Stimulated activated CD4-positive, alpha-beta T cell treated with anti-CD3 and anti-CD28 coated beads, Interleukin-2, amount 100 ng/mL, for 24 hours (primary cell): ENCODE measurements at places on chromosomes 13 and 19.

- DNase-seq: no peak
Measured at GRCh38 chr13:97302611-97303010, 80.5 kb downstream of the MBNL2 start.

DNA sequence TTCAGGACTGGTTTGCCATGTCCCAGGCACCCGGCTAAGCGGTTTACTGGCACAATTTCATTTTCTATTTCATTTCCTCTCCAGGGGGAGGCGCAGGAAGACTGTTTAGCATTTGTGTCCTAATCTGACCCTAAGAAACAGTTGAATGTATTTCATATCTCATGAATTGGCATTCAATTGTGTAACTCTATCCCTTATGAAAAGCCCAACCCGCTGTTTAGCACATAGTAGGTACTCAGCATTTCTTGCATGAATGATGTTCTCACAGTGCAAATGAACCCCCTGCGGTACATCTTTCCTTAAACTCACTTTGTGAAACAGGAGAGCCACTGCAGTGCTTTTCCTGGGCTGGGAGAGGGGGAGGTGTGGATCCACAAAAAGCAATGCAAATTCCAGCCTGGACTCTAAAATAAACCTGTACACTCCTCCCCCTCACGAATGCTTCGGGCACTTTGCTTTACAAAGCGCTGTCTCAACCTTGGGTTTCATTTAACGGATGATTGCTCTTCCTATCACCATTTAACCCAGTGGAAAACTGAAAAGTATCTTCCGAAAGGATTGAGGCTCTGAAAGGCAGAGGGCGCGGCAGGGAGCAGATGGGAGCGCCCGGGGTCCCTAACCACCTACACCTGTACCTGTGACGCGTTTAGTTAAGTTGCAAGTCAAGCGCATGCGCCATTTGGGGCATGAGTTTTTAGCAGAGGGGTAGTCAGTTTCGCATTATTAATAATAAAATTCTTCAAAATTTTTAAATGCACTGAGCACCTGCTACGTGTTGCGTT lies 1.2 kb upstream of the EEF2 start:
- DNase-seq: peak; percentile 63

- DNase-seq: no peak
Measured at GRCh38 chr13:34939771-34940170, 2.3 kb upstream of the NBEA start.

GRCh38 chr13:85236413-85236812 lies 562.8 kb downstream of the SLITRK6 start:
- DNase-seq: no peak

DNA sequence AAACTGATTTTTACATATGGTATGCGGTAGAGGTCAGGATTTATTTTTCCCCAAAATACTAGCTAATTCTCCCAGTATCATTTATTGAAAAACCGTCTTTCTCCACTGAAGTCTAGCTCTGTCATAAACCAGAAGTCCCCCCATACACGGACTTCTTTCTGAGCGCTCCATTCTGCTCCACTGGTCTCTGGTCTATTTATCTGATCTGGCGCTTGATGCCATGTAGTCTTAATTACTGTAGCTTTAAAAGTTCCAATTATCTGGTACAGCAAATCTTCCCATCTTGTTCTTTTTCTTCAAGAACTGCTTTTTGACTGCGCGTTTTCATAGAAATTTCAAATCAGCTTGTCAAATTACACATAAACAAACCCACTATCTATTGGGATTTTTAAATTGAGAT lies 13.7 kb downstream of the DCUN1D2 start:
- no peak for DNase-seq

- DNase-seq: no peak
Measured at GRCh38 chr19:42351079-42351735, 25.8 kb downstream of the MEGF8 start.

DNA sequence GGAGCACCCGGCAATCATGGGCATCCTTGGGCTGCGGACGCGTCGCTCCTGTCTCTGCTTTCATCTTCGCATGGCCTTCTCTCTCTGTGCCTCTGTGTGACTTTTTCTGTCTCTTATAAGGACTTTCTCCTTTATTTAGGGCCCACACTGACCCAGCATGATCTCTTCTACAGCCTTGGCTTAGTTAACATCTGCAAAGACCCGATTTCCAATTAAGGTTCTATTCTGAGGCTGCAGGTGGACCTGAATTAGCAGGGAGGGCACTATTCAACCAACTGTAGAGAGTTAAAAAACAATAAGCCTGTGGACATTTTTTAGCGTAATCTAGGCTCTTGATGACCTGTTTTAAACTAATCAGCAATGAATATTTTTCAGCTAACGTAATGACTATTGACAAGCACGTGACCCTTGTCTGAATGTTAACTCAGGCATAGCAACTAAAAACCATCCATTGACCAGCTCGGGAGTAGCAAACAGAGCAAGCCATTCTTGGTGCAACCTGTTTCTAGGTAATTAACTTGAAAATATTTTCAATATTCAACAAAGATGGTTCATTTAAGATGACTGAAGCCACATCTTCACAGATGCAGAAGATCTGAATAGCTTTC lies 15.2 kb downstream of the F10 start:
- DNase-seq: no peak

DNA sequence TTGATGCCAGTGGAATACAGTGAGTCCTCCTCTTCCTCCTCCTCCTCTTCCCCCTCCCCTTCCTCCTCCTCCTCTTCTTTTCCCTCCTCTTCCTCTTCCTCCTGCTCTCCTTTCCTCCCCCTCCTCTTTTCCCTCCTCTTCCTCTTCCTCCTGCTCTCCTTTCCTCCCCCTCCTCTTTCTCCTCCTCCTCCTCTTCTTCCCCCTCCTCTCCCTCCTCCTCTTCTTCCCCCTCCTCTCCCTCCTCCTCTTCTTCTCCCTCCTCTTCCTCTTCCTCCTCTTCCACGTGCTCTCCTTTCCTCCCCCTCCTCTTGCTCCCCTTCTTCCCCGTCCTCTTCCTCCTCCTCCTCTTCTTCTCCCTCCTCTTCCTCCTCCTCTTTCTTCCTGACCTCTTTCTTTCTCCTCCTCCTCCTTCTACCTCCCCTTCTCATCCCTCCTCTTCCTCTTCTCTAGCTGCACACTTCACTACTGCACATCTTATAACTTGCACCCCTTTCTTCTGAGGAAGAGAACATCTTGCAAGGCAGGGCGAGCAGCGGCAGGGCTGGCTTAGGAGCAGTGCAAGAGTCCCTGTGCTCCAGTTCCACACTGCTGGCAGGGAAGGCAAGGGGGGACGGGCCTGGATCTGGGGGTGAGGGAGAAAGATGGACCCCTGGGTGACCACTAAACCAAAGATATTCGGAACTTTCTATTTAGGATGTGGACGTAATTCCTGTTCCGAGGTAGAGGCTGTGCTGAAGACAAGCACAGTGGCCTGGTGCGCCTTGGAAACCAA lies 5.6 kb downstream of the PDX1 start:
- DNase-seq: no peak

- no peak for DNase-seq
Measured at GRCh38 chr13:39451301-39451700, 151.7 kb downstream of the LHFPL6 start.

- no peak for DNase-seq
Measured at GRCh38 chr19:45352062-45352461, 11.5 kb downstream of the KLC3 start.

DNA sequence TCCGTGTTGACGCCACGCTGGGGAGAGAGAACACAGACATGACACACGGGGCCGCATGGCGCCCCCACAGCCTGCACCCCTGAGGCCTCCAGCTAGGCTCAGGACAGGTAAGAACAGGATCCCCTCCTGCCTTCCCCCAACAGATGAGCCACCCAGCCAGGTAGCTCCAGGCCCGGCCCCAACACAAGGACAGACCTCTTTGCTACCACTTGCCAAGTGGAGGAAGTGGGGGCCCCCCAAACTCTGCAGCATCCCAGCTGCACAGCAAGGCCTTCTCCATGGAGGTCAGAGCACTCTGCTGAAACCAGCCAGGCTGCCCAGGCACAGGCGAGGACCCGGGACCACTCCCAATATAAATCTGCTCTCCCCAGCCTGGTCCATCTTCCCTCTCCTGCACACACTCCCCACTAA lies 31.5 kb downstream of the PEPD start:
- DNase-seq: no peak

GRCh38 chr19:1275976-1276627 lies 772 bp downstream of the FAM174C start:
- no peak for DNase-seq

GRCh38 chr13:87459419-87459818 lies 211.8 kb upstream of the SLITRK5 start:
- DNase-seq: no peak

DNA sequence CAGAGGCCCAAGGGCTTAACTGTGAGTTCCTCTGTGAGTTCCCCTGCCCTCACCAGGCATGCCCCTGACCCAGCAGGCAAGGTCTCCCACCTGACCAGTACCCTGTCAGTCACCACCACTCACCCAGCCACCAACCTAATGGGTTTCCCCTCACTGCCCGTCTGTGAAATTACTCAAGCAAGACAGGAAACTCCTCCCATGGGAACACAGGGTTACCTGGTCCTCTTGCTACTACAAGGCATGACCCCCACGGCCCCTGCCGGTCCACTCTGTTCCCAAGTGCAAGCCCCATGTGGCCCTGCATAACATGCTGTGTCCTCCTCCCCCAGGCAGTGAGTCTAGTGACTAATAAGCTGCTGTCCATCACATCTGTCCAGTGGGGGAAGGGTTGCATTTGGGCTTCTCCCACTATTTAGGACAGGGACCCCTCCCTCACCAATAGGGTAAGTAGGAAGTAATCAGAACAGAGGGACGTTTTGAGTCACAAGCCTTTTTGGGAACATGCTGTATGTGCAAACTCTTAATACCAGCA lies 8.0 kb upstream of the DHRS12 start:
- no peak for DNase-seq

DNA sequence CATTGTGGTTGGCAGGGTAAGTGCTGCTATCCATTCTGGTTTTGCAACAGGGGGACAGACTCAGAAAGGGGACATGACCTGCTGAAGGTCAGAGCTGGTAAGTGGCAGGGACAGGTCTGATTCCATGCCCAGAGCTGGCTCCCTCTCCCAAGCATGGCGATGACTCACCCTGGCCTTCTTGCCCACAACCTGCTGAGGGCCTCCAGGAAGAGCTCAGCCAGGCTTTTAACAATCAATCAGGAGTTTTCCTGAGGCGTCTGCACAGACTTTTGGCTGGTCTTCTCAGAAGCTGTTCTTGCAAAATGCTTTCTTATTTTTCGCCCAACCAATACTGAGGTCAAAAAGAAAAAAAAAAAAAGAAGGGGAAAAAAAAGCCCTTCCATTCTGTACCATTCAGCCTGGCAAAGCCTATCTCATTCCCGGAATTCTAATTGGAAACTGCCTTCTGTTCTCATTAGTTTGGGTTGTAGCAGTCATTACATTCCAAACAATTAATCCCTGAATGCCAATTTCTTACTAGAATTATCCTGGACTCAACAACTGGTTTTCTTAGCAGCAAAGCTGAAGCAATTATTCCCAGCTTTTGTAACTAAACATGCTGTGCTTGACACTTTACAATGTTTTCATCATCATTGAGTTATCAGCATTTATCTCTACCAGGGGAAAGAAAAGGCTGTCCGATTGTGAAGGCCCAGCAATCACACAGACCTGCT lies 17.7 kb downstream of the SIAH3 start:
- no peak for DNase-seq

- peak; percentile 38 for DNase-seq
Measured at GRCh38 chr13:40101708-40102359, 446.4 kb downstream of the COG6 start.

DNA sequence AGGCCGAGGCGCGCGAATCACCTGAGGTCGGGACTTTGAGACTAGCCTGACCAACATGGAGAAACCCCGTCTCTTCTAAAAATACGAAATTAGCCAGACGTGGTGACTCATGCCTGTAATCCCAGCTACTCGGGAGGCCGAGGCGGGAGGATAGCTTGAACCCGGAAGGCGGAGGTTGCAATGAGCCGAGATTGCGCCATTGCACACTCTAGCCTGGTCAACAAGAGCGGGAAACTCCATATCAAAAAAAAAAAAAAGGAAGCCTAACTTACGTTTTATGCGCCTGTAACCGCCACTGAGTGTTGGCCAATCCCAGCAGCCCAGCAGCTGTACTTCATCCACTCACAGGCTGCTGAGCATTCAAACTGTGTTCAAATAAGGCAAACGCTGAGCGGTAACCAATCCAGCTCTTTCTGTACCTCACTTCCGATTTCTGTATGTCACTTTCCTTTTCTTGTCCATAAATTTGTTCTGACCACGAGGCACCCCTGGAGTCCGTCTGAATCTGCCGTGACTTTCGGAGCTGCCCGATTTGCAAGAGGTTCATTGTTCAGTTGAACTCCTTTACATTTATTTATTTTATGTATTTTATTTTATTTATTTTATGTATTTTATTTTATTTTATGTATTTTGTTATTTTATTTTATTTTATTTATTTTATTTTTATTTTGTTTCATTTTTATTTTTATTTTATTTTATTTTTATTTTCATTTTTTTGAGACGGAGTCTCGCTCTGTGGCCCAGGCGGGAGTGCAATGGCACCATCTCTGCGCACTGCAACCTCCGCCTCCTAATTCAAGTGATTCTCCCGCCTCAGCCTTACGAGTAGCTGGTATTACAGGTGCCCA lies 18.2 kb downstream of the DPRX start:
- DNase-seq: no peak

- DNase-seq: no peak
Measured at GRCh38 chr13:41017817-41018601, 1.1 kb downstream of the ELF1 start.

GRCh38 chr19:42345191-42345812 lies 19.9 kb downstream of the MEGF8 start:
- no peak for DNase-seq

DNA sequence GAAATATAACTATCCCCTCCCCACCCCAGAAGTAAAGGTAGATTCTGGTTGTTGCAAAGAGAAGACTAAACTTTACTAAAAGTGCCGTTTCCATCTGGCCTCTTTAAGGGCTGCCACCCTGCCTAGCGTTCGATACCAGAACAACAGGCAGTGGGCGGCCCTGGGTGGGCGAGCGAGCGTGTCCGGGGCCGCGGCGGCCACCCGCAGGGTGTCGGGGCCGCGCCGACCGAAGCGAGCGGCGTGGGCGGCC lies 2.6 kb downstream of the FGF9 start:
- DNase-seq: no peak

GRCh38 chr19:1205114-1206099 lies at the start of gene STK11:
STK11 (plus strand) TSS chr19:1205778; CDS start chr19:1206914, 1,136 bp downstream.
- peak; percentile 100 for DNase-seq

- no peak for DNase-seq
Measured at GRCh38 chr13:50030315-50030714, 15.1 kb downstream of the KCNRG start.
